ENCODE measurements at places on chromosomes 12 and 14.
A peak's percentile ranks its signal among the peaks of the same experiment; 100 is the strongest.

DNA sequence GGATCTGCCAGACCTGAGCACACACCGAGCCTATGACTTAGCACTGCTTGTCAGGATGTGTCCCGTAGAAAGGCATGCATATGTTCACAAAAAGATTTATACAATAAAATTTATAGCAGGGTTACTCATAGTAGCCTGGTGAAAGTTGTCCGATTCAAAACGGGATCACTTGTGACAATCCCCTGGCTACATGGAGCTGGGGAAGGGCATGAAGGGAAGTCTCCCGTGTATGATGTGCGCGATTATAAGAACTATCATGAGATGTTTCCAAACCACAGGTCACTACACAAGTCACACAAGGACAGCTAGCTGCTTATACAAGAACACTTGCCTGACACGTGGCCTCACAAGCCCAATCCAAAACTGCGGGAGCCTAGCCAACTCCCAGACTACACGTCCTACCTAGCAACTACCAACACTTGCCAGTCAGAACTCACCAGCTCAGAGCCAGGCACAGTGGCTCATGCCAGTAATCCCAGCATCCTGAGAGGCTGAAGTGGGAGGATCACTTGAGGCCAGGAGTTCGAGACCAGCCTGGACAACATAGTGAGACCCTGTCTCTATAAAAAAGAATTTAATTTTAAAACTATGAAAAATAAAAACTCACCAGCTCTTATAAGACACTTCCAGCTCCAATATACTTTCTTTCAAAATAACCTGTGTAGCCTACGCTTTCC, 7.5 kb upstream of the CDCA4 start:
- no peak for DNase-seq

- no peak for DNase-seq
These were observed 160.4 kb downstream of the TBX5 start for GRCh38 chr12:114245555-114245954.

DNA sequence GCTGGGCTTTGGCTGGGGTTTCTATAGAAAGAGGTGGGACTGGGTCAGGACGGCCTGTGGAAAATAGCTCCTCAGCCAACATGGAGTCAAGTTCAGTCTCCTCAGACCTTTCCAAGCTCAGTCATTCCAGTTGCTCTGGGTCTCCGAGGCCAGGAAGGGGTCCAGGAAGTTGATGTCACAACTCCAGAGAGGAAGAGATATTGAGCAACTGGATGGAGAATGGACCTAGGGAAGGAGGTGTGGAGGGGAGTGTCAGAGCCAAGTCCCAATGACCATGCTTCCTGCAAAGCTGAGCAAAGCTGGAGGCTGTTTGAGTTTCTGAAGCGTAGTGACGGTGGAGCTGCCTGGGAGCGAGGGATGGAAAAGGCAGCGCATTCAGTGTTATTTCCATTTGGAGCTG, 86.1 kb downstream of the SLC24A4 start:
- DNase-seq, result no peak

GRCh38 chr12:2682296-2683251, 112.2 kb upstream of the FKBP4 start:
- DNase-seq, result peak; percentile 31

- no peak for DNase-seq
These were observed 224.3 kb upstream of the NAV3 start for GRCh38 chr12:77606348-77606747.

- no peak for DNase-seq
These were observed 90.1 kb upstream of the DAAM1 start for GRCh38 chr14:59098377-59098776.

DNA sequence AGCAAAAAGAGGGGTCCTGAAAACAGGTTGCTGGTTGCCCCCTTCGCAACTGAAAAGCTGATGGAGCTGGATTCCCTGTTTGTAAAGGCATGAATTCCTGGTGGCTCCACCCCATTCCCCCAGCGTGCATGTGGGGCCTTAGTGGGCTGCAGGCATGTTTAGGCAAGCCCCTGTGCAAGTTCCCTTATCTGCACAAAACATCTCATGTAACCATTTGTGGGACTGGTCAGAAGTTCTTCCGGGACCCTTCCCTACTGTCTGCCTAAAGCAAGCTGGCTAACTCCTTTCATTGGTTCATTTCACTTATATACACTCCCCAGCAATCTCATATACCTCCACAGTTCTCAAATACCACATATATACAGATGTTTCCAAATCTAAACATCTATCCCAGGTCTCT, 24.0 kb upstream of the HIGD1C start:
- DNase-seq, result no peak

DNA sequence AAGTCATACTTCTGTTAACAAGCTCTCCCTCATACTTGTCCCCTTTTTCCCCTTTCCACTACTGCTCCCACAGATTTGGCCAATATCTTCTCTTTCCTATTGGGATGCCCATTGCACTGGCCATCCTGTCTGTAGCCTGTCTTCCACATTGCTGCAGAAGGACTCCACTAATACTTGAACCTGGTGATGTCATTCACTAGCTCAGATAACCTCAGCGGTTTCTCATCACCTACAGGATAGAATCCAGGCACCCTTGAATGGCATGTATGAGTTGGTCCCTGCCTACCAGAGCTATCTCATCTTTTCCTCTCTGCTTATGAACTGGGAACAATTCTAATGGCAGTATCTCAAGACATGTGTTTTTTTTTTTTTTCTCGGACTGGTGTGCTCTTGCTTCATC, 84.6 kb downstream of the PTPRR start:
- no peak for DNase-seq

- DNase-seq, result no peak
These were observed 105.0 kb downstream of the ETNK1 start for GRCh38 chr12:22729957-22730443.

- no peak for DNase-seq
These were observed 1.2 kb downstream of the GLIPR1 start for GRCh38 chr12:75481774-75482173.

- no peak for DNase-seq
These were observed 16.5 kb downstream of the PLBD2 start for GRCh38 chr12:113374823-113375428.

DNA sequence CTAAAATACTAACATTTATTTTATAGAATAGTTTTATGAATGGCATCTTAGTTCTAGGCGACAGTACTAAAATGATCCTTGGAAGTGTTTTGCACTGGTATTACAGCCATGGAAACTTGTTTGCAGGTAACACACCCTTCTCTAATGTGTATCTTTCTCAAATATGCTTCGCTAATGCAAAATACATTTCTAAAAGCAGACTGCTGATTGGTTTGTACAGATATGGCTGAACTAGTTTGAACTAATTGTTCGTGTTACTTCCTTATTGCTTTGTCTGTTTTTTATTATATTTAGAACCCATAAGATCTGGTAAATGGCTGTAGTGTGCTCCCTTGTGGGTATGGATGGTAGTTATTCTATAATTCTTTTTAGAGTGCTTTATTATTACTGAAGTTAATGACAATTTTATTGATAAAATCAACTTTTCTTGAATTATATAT, 53.0 kb downstream of the ATF7IP start:
- DNase-seq, result no peak

GRCh38 chr14:91373591-91374254, 43.9 kb downstream of the CCDC88C start:
- peak; percentile 50 for DNase-seq

DNA sequence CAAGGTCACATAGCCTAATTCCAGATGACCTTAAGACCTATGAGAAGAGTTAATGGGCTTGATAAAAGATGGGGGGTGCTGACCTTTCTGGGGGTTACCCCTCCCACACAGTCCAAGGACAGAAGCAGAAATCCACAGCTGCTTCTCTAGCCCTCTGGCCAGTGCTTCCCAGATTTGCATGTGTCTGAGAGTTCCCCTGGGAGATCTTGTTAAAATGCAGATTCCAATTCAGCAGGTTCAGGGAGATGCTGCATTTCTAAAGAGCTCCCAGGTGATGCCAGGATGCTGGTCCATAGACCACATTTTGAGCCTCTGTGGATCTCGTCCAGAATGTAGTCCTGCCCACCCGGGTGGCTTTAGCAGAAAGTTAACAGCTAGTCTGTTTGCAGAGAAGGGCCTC, 82.1 kb downstream of the WSCD2 start:
- DNase-seq, result no peak

GRCh38 chr12:47904713-47905709, at the start of gene VDR:
Gene VDR (minus strand): TSS chr12:47904994. CDS start chr12:47879113, 25,881 bp downstream.
- DNase-seq, result peak; percentile 62

DNA sequence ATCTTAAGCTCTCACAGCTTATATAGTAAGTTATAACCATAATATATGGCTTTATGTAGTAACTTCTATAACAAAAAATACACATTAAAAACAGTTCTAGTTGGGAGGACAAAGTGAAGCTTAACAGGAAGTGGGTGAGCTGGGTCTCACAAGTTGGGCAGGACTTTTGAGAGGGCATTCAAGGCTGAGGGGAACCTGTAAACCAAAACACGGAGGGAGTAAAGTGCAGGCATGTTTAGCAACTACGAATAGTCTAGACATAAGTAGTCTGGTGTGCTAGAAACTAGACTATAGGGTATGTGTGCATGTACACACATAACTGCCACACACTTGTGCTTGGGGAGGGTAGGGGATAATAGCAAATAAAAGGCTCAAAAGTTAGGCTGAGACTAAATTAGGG, 14.2 kb upstream of the NEK9 start:
- no peak for DNase-seq

GRCh38 chr12:46523863-46524770, 151.5 kb upstream of the SLC38A2 start:
- peak; percentile 48 for DNase-seq

GRCh38 chr12:16112612-16113560, 164.6 kb downstream of the SLC15A5 start:
- no peak for DNase-seq

- no peak for DNase-seq
These were observed 258.6 kb downstream of the MSRB3 start for GRCh38 chr12:65536876-65537681.

- no peak for DNase-seq
These were observed 328.8 kb downstream of the ADGRD1 start for GRCh38 chr12:131282292-131283080.

GRCh38 chr12:30816742-30817465, 62.2 kb upstream of the CAPRIN2 start:
- DNase-seq, result no peak

DNA sequence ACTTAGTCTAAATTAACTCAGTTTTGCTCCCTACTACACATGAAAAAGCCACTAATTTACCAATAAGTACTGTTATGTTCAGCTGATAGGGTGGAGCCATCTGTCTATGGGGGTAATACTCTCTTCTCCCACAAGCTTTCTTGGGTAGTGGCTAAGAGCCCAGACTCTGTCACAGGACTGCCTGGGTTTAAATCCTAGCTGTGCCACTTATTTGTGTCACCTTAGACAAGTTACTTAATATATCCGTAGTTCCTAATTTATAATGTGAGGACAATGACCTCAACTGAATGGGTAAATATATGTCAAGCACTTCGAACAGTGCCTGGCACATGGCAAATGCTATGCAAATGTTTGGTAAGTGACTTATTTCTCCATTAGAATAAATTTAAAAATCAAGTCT, 185.6 kb downstream of the DACT1 start:
- DNase-seq, result no peak

- DNase-seq, result no peak
These were observed 162.9 kb downstream of the KCNA5 start for GRCh38 chr12:5206401-5207175.

DNA sequence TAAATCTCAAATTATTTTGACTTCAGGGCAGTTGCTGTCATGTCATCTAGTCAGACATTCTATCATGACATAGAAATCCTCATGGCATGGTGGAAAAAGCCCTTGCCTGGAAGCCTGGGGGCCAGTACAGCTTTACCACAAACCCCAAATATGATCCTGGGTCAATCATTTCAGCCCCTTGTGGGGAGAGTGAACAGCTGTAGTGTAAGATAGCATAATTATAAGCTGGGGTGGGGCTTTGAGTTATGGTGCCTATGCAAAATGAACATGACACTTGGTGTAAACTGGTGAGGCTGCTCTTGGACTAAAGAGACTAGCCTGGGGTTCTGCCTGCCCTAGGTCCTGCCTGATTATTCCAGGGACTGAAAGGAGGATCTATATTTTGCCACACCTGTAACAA, 207.7 kb upstream of the DDHD1 start:
- DNase-seq, result no peak

DNA sequence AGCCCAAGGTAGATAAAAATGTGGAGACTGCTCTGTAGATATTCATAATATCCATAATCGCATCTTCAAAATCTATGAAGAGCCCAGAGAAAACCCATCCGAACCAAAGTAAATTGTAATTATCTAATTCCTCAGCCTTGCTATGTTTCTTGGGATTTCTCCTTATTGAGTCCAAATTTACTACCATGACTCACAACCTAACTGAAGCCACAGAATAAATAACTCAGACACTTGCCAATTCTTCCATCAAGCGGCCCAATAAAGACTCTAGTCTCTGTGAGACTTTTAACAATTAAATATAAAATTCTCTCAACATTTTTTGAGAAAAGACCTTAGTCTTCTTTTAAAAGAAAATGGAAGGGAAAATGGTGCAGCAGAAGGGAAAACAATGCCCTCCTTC, 409.8 kb downstream of the DAD1 start:
- no peak for DNase-seq

DNA sequence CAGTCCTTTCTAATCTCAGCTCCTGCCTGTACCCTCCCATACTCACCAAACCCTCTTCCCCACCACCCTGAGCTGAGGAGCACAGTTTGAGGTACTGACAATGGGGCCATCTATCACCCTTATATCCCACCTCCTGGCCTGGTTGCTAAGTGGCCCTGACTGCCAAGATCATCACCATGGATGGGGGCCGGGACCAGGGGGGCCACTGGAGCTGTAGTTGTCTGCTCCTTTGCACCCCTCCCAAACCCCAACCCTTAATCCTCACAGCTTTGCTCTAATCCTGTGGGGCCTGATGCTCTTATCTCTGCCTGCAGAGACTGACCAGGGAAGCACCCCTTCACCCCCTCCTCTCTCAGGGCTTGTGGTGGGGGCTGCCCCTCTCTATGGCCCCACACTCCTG, 395 bp upstream of the GNB3 start:
- DNase-seq, result no peak

DNA sequence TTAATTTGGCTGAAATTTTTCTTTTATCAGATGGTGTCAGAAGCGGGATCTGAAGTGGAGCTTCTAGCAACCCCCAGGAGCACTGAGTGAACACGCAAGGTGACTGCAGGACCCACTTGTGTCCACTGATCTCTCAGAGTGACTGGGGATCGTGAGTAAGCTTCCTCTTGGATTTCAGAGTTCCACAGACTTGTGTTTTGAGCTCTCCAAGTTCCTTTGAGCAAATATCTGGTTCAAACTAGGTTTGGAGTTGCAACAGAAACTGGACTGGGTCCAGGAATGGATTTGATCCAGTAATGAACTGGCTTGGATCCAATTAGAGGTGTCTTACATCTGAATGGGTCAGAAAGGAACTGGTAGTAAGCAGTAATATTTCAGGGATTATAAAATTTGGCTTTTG, 24.7 kb upstream of the B4GALNT1 start:
- DNase-seq, result no peak

Measured in activated T-helper 1 cell treated with anti-CD3 and anti-CD28 coated beads, Interleukin-12 subunit alpha, Interleukin-12 subunit beta, Interleukin-2, Interleukin-4 antibody, amounts not matched to agents 30 ng/mL and 10 ng/mL and 1 ng/mL, durations not matched to agents 14 hours and 24 hours and 36 hours (primary cell).